Activated naive CD4-positive, alpha-beta T cell (primary cell): ENCODE measurements at places on chromosomes 6 and 20.

GRCh38 chr6:116536216-116536621 is 9.3 kb downstream of the TRAPPC3L start:
- DNase-seq = no peak

- no peak for DNase-seq
These were observed 56.8 kb downstream of the NOL4L start for GRCh38 chr20:32528171-32528891.

DNA sequence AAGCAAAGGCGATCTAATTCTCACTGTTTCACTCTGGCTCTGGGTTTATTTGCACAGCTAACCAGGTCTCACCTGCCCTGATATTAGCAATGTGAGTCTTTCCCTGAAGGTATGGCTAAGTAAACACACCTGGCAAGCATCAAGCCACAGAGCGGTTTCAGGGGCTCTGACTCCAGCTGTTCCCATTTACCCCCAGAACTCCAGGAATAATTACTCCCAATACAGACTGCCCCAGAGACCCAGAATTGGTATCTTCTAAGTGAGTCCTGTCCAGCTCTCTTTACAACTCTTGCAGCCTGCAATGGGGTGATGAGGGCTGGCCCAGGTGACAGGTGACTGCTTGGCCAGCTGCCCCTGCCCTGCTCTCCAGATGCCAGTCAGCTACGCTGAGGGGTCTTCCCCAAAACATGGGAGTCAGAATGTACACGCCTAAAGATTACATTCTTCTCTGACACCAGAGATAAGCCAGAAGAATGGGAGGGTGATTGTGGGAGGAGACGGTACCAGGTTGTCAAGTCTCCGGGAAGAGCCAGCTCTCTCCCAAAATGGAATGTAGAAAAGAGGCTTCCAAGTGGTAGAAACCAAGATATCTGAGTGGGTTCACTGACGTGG is 4.9 kb upstream of the LRRN4 start:
- no peak for DNase-seq

GRCh38 chr6:33237741-33238140 is 29.4 kb downstream of the RING1 start:
- no peak for DNase-seq
